ENCODE measurements at places on chromosomes 7 and 10. TPM values are rescaled to one million over a fixed set of nuclear protein-coding genes. Genes with fewer than 3 reads are reported as not detected.

DNA sequence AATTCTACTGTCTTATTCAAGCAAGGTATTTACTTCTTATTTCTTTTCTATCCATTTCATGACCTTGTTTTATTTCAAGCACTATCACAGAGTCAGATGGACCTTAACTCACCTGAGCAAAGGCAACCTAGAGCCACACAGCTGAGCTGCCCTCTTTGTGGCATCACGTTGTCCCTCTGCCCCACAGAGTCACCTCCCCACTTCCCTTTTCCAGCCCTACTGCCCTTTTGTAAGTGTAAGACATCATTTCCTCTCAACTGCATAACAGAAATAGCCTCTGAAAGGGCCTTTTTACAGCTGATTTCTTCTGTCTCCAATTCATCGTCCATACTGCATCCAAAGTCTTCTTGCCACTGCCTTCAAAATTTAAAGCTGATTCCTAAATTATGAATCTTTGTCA is 946.0 kb downstream of the NRG3 start:
- no peak for DNase-seq

GRCh38 chr10:63165249-63165648 is 32.1 kb downstream of the NRBF2 start:
- no peak for DNase-seq

GRCh38 chr7:299169-299568 is 9.2 kb downstream of the FOXL3 start:
- DNase-seq: no peak

DNA sequence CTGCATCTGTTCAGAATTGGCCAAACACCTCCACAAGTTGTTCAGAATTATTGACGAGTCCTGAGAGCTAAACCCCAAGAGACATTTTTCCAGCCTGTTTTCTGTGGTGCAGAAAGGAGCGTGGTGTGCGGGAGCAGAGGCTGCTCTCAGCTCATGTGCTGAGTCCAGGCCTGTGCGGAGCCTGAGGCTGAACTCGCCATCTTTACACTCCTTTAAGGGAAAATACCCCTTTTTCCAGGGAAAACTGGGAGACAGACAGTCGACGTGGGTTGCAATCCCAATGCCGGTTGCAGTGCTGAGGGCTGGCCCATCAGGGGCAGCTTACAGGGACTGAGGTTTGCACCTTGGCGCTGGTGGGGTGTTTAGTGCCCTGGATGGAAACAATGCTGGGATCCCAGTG is 112.2 kb downstream of the ADARB2 start:
- no peak for DNase-seq

- no peak for DNase-seq
Observed at GRCh38 chr10:112384141-112384540, 10.2 kb downstream of the ACSL5 start.

DNA sequence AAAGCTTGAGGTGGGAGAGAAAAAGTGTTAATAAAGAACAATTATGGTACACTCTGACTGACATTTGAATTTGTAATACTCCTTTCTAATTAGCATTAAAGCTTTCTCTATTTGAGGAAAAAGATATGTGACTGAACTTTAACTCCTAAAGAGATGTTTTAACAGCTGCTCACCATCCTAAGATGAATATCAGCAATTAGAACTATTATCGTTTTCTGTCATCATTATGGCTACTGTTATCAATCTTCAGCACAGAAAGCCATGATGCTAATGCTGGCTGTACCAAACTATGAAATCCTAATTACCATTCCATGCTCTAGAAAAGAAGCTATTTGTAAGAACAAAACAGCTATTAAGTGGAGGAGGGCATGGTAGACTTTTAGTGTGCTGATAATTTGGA is 228.8 kb upstream of the CSTF2T start:
- no peak for DNase-seq

GRCh38 chr10:124465003-124465776 is 3.6 kb downstream of the LHPP start:
- no peak for DNase-seq

BCAP29 gene
- 138 TPM for total RNA-seq

HMX2 gene
- total RNA-seq: not detected

WEE2 gene
- total RNA-seq: not detected
